AG04450 (cell line): ENCODE measurements at places on chromosomes 2 and 18. TPM values are rescaled to one million over a fixed set of nuclear protein-coding genes. Genes with fewer than 3 reads are reported as not detected.
A peak's percentile ranks its signal among the peaks of the same experiment; 100 is the strongest.

IL18RAP gene
- polyA plus RNA-seq: 0.10 TPM in 1 of 2 replicates, not detected in the other

PPP1R1C gene
- 0.26 and 0.41 TPM in 2 replicates for polyA plus RNA-seq

VSNL1 gene
- polyA plus RNA-seq: 0.77 and 0.86 TPM in 2 replicates

GRCh38 chr2:85998071-85998991 is 107.4 kb downstream of the POLR1A start:
- peak; percentile 33 for DNase-seq

DNA sequence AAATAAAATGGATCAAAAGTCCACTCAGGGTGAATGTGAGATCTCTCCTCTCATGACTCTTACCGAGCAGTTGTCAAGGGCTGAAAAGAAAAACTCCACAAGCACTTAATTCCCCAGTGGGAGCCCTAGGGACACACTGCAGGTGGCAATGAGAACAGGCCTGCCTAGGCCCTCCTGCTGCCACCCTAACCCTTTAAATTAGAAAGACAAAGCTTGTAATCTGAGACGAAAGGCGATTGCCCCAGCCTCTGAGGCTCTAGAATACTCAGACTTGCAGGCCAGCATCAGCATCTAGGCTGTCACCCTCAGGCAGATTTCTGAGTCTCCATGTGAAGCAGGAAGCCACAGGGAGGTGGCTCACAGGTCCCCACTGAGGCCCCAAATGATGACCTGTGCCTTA is 457.0 kb upstream of the MYT1L start:
- DNase-seq: no peak

- no peak for DNase-seq
Measured at GRCh38 chr2:217933617-217933993, 69.2 kb downstream of the TNS1 start.

DNA sequence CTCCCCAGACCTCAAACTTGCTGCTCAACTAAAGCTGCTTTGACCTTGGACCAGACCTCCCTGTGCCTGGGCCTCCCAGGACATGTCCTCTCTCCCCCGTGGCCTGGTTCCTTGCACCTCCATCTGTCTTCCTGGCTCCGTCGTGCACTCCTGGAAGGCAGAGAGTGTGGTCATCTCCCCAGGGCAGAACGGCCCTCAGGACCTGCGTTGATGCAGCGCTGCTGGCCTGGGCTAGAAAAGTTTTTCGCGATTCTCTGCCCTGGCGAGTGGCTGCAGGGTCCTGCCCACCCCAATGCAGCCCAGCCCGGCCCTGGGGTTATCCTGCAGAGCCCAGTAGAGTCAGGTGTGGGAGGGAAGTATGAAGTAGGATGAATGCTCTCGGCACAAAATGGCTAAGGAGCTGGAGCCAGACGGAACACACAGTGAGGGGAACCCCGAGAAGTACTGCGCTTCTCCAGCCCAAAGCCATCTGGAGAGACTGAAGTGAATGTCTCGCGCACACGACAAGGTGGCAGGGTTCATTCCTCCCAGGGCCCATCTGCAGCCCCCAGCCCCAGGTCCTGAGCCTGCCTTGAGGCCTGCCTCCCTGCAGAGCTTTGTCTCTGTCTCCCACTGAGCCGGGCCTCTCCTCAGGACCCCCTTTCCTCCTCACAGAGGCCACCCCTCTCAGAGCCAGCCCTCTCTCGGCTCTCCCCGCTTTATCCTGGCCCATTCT is 41.7 kb downstream of the ATOH8 start:
- DNase-seq: no peak

- DNase-seq: no peak
Measured at GRCh38 chr18:62759704-62760402, 44.5 kb downstream of the PHLPP1 start.

DNA sequence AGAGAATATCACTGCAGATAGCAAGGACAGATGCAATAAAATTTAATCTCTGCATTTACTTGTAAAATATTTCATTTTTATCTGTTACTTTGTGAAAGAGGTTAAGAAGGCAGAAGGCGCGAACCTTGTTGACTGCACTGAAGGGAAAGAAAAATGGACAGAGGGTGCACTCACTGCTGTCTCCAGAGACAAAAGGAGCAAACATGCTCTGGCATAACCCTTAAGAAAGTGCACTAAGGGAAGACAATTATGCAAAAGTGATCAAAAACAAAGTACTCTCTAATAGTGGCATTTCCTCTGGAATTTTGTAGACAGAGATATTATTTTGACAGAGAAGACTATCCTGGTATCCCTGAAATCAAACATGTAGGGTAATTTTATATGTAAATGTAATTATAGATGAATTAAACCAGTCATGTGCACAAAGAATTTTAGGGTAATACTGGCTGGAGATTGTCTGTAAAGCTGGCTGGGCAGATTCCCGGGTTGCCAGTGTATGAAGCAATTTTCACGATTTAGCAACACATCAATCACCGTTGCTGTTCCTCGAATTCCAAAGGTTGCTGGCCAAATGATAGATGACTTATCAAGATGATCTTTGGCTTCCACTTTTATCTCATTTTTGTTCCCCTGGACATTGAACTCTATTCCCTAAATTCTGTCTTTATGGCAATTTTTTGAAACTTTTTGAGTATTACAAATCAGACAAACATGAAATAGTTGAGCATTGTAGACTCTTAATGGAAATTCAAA is 1176.9 kb downstream of the SUCLG1 start:
- DNase-seq: no peak

DNA sequence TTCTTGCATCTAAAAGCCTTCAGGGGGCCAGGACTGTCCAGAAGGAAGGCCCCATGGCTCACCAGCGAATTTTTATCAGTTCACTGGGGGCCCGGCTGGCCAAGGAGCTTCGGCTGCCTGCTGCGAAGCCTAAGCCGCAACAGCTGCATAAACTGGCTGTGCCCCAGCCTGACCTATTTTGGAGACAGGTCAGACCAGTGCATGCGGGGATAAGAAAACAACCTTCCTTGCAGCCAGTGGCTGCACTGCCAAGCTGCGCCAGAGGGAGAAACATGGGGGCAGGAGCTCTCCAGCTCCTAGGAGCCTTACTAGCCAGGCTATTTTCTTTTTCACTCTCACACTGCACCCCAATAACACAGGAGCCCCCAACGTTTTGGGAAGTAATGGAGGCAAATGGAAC is 15.2 kb downstream of the PAX3 start:
- no peak for DNase-seq

DNA sequence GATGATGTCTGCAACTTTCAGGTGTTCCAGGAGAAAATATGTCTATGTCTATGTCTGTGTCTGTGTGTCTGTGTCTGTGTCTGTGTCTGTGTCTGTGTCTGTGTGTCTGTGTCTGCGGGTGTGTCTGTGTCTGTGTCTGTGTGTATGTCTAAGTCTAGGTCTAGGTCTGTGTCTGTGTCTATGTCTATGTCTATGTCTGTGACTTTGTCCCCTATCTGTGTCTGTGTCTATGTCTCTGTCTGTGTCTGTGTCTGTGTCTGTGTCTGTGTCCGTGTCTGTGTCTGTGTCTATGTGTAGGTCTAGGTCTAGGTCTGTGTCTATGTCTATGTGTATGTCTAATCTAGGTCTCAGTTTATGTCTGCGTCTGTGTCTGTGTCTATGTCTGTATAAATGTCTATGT is 10.5 kb downstream of the IL1R2 start:
- DNase-seq: no peak

- no peak for DNase-seq
Measured at GRCh38 chr18:13541621-13542519, 184.5 kb downstream of the FAM210A start.

DNA sequence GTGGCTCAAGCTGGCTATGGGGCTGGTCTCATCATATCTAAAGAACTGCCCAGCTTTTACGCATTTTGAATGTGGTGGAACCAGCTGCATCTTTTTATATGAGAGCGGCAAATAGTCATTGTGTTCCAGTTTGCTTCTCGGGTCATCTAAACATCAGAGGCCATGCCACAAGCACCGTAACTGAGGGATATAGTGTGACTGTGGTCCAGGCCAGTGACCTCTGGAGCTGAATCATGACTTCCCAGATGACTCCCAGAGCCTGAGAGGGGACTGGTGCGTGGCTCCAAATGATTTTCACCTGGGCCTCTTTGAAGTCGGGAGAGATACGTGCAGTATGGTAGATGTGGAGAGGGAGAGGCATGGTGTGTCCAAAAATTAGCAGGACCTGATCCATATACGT is 271.0 kb downstream of the NEDD4L start:
- no peak for DNase-seq

GRCh38 chr2:8462899-8463648 is 218.8 kb upstream of the ID2 start:
- no peak for DNase-seq

GRCh38 chr2:233915128-233915527 is 2.0 kb upstream of the TRPM8 start:
- no peak for DNase-seq

GRCh38 chr2:111995148-111995547 is 59.9 kb upstream of the TMEM87B start:
- no peak for DNase-seq

- DNase-seq: no peak
Measured at GRCh38 chr2:30717081-30717650, 90.1 kb downstream of the CAPN13 start.

DNA sequence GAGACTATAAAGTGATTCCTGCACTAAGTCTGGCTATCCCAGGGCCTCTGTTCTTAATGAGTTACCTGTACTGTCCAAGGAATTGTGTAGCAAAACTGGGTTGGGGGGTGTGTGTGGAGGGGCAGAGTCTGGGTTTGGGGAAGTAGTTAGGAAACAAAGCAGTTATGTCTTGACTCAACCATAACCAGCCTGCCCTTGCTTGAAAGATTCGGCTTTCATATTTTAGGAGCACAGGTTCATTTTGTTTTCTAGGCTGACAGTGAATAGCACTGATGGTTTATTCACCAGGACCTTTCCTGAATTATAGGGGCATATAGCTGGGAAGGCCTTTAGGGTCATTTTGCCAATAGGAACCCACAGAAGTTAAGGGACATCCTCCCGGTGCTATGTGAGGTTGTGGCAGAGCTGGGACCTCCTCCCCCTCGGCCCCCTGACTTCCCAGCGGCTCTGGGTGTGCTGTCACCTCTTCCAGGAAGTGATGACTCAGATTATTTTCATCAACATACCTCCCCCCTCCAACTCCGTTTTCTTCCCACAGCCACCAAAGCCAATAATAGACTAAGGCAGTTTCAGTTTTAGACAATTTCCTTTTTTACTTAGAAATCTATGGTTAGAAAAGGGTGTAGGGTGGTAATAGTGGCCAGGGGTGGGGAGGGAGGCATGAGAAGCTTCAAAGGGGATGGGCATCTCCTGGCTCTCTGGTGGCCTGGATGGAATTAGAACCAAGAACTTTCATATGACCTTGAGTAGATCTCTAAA is 44.8 kb downstream of the SETBP1 start:
- no peak for DNase-seq
